Activated CD8-positive, alpha-beta memory T cell treated with anti-CD3 and anti-CD28 coated beads for 4 hours (primary cell): ENCODE measurements at places on chromosomes 2 and 18.

- no peak for DNase-seq
These were observed 109.4 kb upstream of the TMEM200C start for GRCh38 chr18:6004683-6005082.

DNA sequence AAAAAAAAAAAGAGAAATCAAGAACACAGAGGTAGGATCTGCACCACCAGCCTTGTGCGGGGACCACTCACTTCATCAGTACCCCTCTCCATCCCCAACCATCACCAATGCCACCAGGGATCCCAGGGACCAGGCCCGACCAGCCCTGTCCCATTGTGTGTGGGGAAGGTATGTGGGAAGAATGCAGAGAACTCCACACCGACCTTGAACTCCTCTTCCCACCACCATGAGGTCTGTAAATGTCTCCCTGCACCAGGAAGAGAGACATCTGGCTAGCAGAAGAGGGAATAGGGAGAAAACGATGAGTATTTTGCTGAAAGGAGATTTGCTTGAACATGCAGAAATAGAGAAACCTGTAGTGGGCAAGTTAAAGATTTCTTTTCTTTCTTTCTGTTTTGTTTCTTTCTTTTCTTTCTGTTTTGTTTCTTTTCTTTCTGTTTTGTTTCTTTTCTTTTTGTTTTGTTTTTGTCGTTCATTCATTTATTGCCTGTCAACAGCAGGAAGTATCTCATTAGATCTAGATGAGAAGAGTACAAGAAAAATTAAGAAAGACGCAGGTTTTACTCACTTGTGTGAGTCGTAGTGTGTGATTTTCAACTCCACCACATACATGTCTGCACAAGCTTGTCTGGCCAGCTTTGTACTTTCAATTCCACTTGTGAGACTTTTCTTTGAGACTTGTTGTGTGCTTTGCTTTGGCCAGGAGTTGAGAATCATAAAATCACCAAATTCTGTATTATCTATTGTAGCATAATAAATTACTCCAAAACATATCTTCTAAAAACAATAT, 179.8 kb upstream of the HAAO start:
- DNase-seq, result no peak

DNA sequence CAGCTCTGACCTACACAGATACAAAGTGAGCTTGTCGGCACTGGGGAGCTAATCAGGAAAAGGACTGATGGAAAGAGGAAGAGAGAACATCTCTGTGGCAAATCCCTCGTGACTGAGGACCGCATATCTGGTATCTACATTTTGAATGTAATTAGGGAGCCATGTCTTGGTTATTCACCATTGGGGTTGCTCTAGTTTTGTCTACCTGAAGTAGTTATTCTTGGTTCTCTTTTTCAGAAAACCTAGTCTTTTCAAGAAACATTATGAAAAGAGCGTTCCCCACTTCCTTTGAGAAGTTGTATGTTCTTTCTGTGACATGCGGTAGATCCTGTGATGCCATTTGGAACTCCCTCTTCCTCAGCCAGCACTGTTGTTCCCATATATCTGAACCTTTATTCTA, 104.4 kb downstream of the DOCK10 start:
- DNase-seq, result no peak

DNA sequence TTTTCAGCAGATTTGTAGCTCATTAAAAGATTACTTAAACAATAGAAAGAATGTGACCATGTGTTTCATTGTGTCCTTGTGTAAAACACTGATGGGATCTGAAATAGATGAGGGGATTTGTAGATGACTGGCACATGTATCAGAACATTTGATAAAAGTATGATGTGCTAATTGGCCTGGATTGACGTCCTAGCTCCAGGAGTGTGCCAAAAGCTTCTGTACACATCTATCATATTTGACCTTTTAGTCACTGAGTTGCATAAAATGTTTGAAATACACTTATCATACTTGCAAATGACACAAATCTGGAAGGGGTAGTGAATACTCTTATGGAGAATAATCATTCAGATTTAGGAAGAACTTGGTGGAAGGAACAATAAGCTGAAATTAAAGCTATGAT, 778.5 kb downstream of the ERBB4 start:
- no peak for DNase-seq

DNA sequence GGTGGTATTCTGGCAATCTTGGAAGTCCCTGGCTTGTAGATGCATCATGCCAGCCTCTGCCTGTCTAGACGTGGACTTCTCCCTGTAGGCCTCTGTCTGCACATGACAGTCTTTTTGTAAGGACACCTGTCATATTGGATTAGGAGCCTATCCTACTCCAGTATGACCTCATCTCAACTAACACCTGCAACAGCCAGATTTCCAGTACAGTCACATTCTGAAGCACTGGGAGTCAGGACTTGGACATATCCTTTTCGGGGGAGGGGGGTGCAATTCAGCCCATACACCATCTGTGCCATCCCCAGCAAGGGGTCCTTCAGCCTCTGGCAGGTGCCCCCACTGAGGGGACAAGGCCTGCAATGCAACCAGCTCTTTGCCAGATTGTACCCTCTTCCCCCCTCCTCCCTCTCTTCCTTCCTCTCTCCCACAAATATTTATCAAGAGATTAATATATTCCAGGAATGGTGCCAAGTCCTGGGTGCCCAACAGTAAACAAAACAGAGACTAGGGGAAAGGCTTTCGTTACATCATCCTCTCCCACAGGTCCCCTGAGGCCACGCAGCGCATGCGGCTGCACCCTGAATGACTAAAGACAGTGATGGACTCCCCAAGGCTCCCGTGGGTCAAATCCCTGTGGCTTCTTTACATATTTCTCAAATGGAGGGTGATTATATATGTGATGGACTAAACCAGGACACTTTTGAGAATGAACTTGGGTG, 20.5 kb upstream of the MYCN start:
- no peak for DNase-seq

DNA sequence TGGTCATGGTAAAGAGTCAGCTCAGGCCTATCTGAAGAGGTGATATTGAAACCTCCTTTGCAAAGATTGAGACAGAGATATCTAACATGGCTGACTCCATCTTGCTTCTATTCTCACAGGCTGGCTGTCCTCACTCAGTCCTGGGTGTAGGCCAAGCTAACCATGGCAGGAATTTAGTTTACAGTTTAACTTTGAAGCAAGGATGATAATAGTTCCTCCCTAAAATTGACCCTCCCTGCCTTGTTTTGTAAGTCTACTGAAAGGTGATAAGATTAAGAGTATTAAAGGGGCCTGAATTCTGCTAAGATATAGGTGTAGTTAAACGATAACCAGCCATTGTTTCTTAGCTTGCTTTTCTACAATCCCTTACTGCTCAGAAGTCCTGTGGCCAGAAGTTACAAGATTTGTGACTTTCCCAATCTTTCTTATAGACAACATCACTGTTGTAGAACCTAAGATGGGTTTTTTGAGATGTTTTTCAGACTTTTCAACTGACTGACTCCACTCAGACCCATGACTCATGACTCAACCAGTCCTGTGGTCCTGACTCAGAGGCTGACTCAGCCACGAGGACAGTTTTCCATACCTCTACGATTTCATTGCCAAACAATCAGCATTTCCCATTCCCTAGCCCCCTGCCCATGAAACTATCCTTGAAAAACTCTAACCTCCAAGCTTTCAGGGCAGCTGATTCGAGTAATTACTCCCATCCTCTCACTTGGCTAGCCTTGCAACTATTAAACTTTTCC, 195.7 kb upstream of the SESTD1 start:
- no peak for DNase-seq
